H7 (cell line): ENCODE measurements at places on chromosomes 1 and 21. TPM values are rescaled to one million over a fixed set of nuclear protein-coding genes. Genes with fewer than 3 reads are reported as not detected.

Gene OR6N1
- not detected in 2 replicates for total RNA-seq

GRCh38 chr1:54046671-54047383, 6.2 kb downstream of the TMEM59 start:
- no peak for DNase-seq

GRCh38 chr1:214466403-214467077, 84.9 kb downstream of the PTPN14 start:
- no peak for DNase-seq

- DNase-seq = no peak
Measured at GRCh38 chr1:222138095-222138494, 396.2 kb upstream of the DUSP10 start.

- peak; percentile 51 for DNase-seq
Measured at GRCh38 chr21:44555200-44555875, 3.3 kb downstream of the KRTAP10-3 start.
